ENCODE measurements at places on chromosomes 16 and 17. TPM values are rescaled to one million over a fixed set of nuclear protein-coding genes. Genes with fewer than 3 reads are reported as not detected.

DNA sequence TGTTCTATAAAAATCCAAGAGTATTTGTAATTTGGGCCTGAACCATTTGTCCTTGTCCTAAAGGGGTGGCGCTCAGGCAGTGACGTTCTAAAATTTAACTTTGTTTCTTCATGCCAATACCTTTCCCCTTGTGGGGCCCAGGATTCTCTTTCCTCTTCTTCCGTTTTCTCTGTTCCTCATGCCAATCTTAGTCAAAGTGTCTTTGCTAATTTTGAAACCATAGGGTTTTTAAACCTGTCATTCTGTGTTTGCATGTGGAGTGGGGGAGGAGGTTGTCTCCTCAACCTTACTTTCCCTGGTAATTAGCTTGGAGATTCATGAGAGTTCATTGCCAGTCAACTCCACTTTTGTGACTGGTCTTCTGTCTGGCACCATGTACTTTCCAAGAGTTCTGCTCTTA, 337.1 kb downstream of the MAF start:
- no peaks in the 10 kb centered on the region for H3K27me3 ChIP-seq
- DNase-seq: no peak
- H3K4me1 ChIP-seq: no peaks in the 10 kb centered on the region
- no peaks in the 10 kb centered on the region for H3K36me3 ChIP-seq
- no peak overlapping the region for H3K4me3 ChIP-seq

GRCh38 chr17:29051194-29051593, 8.3 kb downstream of the PIPOX start:
- no peak for DNase-seq
- H3K4me1 ChIP-seq: no peaks in the 10 kb centered on the region
- H3K27ac ChIP-seq: no peak overlapping the region
- no peaks in the 10 kb centered on the region for H3K36me3 ChIP-seq
- no peaks in the 10 kb centered on the region for H3K27me3 ChIP-seq
- H3K4me3 ChIP-seq: no peak overlapping the region

DNA sequence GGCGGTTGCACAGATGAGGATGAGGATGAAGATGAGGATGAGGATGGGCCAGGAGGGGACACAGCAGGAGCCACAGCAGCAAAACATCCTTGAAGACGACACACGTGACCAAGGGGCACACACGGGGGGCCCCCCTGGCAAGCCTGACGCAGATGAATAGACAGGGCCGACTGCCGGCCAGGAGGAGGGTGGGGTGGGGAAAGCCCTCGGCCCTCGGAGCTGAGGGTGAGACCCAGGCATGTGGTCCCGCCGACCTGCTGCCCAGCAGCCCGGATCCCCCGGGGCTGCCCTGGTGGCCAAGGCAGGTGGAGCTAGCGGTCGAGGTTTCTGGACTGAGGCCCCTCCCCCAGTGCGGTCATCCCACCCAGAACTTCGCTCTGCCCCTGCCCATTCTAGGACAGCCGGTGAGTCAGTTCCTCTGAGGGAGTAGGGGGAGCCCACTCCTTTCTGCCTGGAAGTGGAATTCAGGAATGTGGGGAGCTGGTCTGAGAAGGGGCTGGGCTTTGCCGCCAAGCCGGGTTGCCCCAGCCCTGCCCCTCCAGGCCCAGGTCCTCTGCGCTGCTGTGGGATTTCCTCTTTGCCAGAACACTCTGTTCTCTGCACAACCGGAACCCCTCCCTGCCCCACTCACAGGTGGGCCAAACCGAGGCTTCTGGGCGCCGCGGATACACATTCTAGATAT, 9.9 kb downstream of the CYGB start:
- H3K27me3 ChIP-seq: no peaks in the 10 kb centered on the region
- peak overlapping the region; percentile 2 for H3K4me3 ChIP-seq
- H3K4me1 ChIP-seq: peaks cover 16% of the 10 kb centered on the region
- peak; percentile 86 for DNase-seq

- H3K27me3 ChIP-seq: peaks cover 25% of the 10 kb centered on the region
- no peak for DNase-seq
- H3K27ac ChIP-seq: no peak overlapping the region
- H3K36me3 ChIP-seq: no peaks in the 10 kb centered on the region
- H3K4me3 ChIP-seq: no peak overlapping the region
Measured at GRCh38 chr17:39665642-39666224, 584 bp downstream of the TCAP start.

GRCh38 chr17:12693640-12694039, 27.9 kb downstream of the MYOCD start:
- H3K4me1 ChIP-seq: no peaks in the 10 kb centered on the region
- H3K27me3 ChIP-seq: no peaks in the 10 kb centered on the region
- no peak overlapping the region for H3K4me3 ChIP-seq
- no peak overlapping the region for H3K27ac ChIP-seq

- DNase-seq: no peak
- H3K27me3 ChIP-seq: no peaks in the 10 kb centered on the region
- no peak overlapping the region for H3K27ac ChIP-seq
- H3K4me1 ChIP-seq: no peaks in the 10 kb centered on the region
- H3K36me3 ChIP-seq: no peaks in the 10 kb centered on the region
Measured at GRCh38 chr17:27339198-27339835, 45.4 kb downstream of the WSB1 start.

- H3K36me3 ChIP-seq: no peaks in the 10 kb centered on the region
- H3K27me3 ChIP-seq: no peaks in the 10 kb centered on the region
- H3K4me1 ChIP-seq: no peaks in the 10 kb centered on the region
- H3K27ac ChIP-seq: no peak overlapping the region
Measured at GRCh38 chr17:78999947-79000395, 9.6 kb downstream of the CANT1 start.

DNA sequence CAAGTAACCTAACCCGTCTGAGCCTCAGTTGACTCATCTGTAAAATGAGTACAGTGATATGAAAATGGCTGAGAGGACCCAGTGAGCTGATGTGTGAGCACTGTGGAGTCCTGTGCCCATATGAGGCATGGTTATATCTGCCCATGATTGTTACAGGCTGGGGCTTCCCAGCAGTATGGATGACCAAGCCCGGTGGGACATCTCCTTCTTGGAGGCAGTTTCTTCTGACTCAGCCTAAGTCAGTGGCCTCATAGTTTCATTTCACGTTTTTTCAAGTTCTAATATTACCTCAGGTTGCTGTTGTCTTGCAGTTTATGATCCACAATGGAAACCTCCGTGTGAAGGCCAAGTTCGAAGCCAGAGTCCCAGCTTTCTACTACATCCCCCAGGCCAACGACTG, 4.8 kb downstream of the ADAP2 start:
- no peak overlapping the region for H3K4me3 ChIP-seq
- H3K36me3 ChIP-seq: no peaks in the 10 kb centered on the region
- no peak for DNase-seq
- peaks cover 13% of the 10 kb centered on the region for H3K27me3 ChIP-seq

GRCh38 chr17:12673788-12674187, 8.1 kb downstream of the MYOCD start:
- H3K27me3 ChIP-seq: no peaks in the 10 kb centered on the region
- H3K4me1 ChIP-seq: no peaks in the 10 kb centered on the region
- H3K36me3 ChIP-seq: no peaks in the 10 kb centered on the region
- H3K4me3 ChIP-seq: no peak overlapping the region
- no peak for DNase-seq

DNA sequence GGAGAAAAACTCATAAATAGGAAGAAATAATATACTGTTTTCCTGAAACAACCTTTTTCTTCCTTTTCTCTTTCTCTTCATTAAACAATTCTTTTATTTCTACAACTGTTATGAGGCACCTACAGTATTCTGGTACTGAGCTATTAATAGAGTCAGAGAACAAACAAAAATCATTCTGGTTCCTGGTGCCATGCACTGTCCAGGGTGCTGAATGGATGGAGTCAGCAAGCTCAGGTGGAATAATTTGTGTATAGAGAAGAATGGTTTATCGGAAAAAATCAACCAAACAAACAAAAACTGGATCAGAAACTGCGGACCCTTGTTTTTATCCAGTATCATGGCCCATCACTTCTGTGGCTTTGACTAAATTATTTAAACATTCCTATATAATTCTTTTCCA, 430.3 kb upstream of the GOT2 start:
- H3K4me3 ChIP-seq: no peak overlapping the region
- H3K27me3 ChIP-seq: no peaks in the 10 kb centered on the region
- DNase-seq: no peak
- H3K36me3 ChIP-seq: no peaks in the 10 kb centered on the region

GRCh38 chr16:89915303-89916232, 3.1 kb upstream of the MC1R start:
- no peaks in the 10 kb centered on the region for H3K36me3 ChIP-seq
- H3K27ac ChIP-seq: no peak overlapping the region
- H3K4me3 ChIP-seq: no peak overlapping the region
- no peak for DNase-seq
- no peaks in the 10 kb centered on the region for H3K27me3 ChIP-seq

GRCh38 chr17:14336418-14336817, 35.5 kb downstream of the HS3ST3B1 start:
- H3K36me3 ChIP-seq: no peaks in the 10 kb centered on the region
- H3K27me3 ChIP-seq: no peaks in the 10 kb centered on the region
- no peak overlapping the region for H3K27ac ChIP-seq
- no peaks in the 10 kb centered on the region for H3K4me1 ChIP-seq
- DNase-seq: no peak

DNA sequence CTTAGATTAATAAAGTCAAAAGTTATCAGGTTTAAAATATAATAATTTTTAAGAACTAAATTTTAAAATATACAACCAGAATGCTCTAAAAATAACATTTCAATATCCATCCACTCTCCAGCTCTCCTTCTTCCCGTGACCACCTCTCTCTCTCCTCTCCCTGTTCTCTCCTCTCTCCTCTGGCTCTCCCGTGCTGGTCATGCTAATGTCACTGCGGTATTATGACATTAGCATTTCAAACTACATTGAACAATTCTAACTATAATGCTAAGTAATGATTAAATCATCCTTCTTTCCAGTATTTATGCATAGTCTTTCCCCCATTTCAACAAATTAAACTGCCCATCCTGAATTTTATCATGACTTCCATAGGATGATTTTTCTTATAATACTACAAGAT, 154.7 kb downstream of the CEP112 start:
- H3K27ac ChIP-seq: no peak overlapping the region
- no peak for DNase-seq
- no peaks in the 10 kb centered on the region for H3K36me3 ChIP-seq
- no peaks in the 10 kb centered on the region for H3K27me3 ChIP-seq
- H3K4me3 ChIP-seq: no peak overlapping the region

DNA sequence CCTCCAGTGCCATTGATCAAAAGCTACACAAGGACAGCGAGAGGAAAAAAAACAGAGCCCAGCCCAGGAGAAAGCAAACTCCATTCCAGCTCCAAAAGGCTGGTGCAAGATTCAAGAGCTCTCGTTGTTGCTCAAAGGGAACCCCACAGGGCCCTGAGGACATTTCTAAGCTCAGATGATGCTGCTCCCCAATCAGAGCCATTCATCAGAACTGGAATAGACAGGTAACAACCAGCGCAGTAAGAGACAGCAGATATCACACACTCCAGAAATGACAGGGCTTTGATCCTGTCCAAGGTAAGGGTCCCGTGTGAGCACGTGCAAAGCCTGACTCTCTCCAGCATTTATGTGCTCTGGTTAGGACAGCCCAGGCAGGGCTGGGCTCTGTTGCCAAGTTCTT, 20.1 kb downstream of the PMP22 start:
- no peak overlapping the region for H3K4me3 ChIP-seq
- H3K36me3 ChIP-seq: no peaks in the 10 kb centered on the region
- no peaks in the 10 kb centered on the region for H3K27me3 ChIP-seq
- no peak for DNase-seq

DNA sequence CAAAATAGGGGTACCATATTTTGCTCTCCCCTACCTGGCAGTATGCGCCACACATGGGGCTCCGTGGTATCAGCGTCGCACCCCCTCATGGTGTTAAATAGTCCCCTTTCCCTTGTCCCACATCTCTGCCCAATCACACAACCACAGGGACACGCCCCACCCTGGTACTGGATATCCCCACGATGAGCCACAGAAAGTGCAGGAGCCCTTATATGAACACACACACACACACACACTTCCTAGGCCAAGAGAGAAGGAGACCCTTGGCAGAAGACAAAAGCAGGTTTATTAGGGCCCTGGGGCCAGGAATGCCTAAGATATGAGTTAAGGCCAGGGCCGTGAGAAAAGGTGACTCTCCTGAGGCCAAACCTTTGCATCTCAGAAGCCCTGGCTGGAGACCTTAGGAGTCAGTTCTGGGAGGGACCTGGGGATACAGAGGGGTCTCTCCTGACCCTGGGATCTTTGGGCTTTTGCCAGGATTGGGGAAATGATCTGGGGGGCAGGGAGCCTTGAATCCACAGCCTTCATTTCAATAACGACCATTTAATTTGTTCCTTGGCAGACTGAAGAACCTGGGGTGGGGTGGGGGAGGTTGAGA, 11.6 kb downstream of the COPZ2 start:
- no peak for DNase-seq
- H3K4me3 ChIP-seq: peak overlapping the region; percentile 40
- peak overlapping the region; percentile 64 for H3K27ac ChIP-seq
- peaks cover 31% of the 10 kb centered on the region for H3K4me1 ChIP-seq
- H3K36me3 ChIP-seq: no peaks in the 10 kb centered on the region

DNA sequence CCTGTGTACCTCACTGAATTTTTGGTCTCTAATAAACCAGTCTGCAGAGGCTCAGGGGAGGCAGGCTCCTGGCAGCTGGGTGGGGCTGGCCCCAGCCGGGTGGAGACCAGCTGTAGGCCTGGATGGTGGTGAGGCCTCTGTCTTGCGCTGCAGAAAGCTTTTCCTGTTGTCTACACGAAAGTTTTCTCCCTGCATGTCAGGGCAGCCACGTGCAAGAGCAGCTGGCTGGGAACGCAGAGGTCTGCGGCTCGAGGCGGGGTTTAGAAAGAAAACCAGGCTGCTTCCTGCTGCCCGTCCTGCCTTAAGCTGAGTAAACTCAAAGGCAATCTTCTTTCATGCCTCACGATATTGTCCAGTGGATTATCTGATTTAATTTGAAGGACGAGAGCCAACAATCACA, 2.4 kb downstream of the SERPINF1 start:
- H3K4me1 ChIP-seq: peaks cover 5% of the 10 kb centered on the region
- no peaks in the 10 kb centered on the region for H3K27me3 ChIP-seq
- H3K36me3 ChIP-seq: no peaks in the 10 kb centered on the region

- H3K27me3 ChIP-seq: no peaks in the 10 kb centered on the region
- no peaks in the 10 kb centered on the region for H3K36me3 ChIP-seq
- no peak for DNase-seq
Measured at GRCh38 chr17:45301674-45302073, 15.1 kb downstream of the MAP3K14 start.

- H3K4me3 ChIP-seq: no peak overlapping the region
- no peak overlapping the region for H3K27ac ChIP-seq
- H3K36me3 ChIP-seq: no peaks in the 10 kb centered on the region
- H3K4me1 ChIP-seq: no peaks in the 10 kb centered on the region
- DNase-seq: peak; percentile 67
Measured at GRCh38 chr17:82021107-82021899, 1.4 kb downstream of the CENPX start.

UNK gene
- 69.7 TPM for total RNA-seq

DLX4 gene
- not detected for total RNA-seq

SOCS7 gene
- total RNA-seq: 7.7 TPM

CNGB1 gene
- total RNA-seq: not detected

SPATA32 gene
- not detected for total RNA-seq

ZNF594 gene
- total RNA-seq: 43.3 TPM

KLHL10 gene
- not detected for total RNA-seq

GRIN2C gene
- 0.90 TPM for total RNA-seq

SLC47A1 gene
- 28.5 TPM for total RNA-seq

CCL1 gene
- not detected for total RNA-seq

KIF19 gene
- total RNA-seq: 4.8 TPM

TBC1D3 gene
- total RNA-seq: not detected
